Stimulated activated CD8-positive, alpha-beta memory T cell treated with anti-CD3 and anti-CD28 coated beads, Interleukin-7, amount 100 ng/mL, for 48 hours (primary cell): ENCODE measurements at places on chromosomes 3 and 15.
A peak's percentile ranks its signal among the peaks of the same experiment; 100 is the strongest.

DNA sequence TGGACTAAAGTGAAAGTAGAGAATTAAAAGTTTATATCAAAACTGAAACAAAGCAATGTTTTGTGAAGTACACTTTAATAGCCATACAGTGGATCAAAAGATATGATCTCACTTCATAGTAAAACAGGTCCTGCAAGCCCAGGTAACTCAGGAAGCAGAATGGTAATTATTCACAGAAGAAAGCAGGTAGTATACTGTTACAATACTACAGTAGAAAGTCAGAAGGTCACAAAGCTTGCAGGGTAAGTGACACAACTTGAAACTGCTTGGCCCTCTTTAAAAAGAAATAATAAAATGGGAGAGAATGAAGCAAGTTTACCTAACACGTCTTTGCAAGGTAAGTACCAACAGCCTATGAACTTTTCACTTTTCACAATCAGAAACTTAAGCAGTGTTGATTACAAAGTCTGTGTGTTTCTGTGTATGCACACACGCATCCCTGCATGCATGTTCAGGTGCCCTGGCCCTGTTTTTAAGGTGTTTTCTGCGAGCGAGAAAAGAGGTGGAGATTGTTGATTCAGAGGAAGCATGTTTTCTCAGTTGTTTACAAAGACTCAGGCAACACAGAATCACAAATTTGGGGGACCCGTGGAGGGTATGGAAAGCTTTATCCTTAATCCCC is at the start of gene NAALADL2:
TSS of gene NAALADL2 (plus strand) at position 221 of the 622 bp plus-strand sequence.
- no peak for DNase-seq

- no peak for DNase-seq
These were observed 248.8 kb upstream of the LYSMD4 start for GRCh38 chr15:99981839-99982658.

DNA sequence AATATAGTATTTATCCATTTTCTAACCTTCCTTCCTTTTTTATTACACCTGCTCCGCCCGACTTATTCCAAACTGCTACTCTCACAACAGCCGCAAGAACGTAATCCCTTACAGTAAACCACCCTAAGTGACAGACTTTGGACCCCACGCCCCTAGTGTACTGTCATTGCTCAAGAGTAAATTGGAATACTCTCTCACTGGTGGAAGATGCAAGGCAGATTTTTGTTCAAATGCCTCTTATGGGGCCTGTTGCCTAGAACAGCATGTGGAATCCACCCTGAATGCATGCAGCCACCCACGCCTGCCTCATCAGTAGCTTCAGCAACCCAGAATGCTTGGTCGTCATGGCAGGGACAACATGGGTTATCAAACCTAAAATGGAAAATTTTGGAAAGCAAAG is 226.2 kb upstream of the ST8SIA2 start:
- no peak for DNase-seq

DNA sequence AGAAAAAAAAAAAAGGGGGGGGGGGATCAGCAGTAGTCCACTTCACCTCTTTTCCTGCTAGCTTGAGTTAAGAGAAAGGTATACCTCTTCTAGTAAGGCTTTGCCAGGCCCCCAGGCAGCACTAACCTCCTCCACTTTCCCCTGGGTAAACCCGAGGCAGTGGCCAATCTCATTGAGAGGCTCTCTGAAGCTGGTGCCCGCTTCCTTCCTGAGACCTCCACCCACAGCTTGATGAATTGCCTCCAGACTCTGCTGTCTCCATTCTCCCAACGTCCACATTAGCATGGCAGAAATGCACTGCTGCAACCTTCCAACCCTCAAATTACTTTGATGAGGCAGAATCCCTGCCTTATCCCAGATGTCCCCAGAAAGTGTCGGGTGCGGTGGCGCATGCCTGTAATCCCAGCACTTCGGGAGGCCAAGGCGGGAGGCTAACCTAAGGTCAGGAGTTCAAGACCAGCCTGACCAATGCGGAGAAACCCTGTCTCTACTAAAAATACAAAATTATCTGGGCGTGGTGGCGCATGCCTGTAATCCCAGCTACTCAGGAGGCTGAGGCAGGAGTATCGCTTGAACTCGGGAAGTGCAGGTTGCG is 15.3 kb downstream of the RLBP1 start:
- no peak for DNase-seq

GRCh38 chr15:48683991-48684765 is 38.7 kb upstream of the FBN1 start:
- no peak for DNase-seq

GRCh38 chr15:25053000-25053815 is 98.4 kb downstream of the SNRPN start:
- DNase-seq: no peak

- no peak for DNase-seq
These were observed 310.1 kb upstream of the RGMA start for GRCh38 chr15:93399121-93399520.

- DNase-seq: no peak
These were observed 83.5 kb downstream of the FMN1 start for GRCh38 chr15:33111041-33111451.

DNA sequence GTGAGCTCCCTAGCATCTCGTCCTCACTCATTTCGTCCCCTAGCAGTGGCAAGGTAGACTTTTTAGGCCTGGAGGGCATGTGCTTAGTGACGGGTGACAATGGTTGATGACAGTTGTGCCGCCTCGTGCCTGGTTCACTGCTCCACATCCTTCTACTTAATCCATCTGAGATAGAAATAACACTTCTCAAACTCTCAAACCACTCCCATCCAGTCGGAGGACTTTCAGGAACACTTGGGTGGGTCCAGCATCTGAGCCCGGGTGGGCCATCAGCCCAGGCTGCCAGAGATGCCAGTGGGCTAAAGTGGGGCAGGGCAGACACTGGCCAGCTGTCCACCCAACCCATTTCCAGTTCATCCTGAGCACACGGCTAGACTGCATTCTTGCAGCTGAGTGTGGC is 79.7 kb upstream of the SMAD3 start:
- DNase-seq: no peak

DNA sequence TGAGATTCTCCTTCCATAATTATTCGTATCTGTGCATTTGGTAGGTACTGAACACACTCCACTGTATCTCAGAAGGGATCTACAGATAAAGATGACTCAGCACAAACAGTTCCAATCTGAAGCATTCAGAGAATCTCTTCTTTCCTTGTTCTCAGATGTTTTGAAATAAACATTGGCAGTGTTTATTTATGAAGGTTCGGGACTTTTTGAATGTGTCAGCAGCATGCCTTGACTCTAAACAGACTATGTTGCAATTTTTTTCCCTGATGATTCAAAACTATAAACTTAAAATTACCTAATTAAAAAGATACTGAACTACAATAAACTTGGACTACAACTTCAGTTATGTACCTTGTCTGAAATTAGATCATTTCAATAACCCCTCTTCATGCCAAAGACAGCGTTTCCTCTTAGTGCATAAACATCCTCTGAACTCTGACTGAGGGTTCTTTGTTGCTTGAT is 612.9 kb upstream of the TBL1XR1 start:
- no peak for DNase-seq

- no peak for DNase-seq
These were observed 76.3 kb downstream of the RAB11A start for GRCh38 chr15:65945616-65946015.

GRCh38 chr3:185843126-185843525 is 18.3 kb upstream of the IGF2BP2 start:
- DNase-seq: no peak

DNA sequence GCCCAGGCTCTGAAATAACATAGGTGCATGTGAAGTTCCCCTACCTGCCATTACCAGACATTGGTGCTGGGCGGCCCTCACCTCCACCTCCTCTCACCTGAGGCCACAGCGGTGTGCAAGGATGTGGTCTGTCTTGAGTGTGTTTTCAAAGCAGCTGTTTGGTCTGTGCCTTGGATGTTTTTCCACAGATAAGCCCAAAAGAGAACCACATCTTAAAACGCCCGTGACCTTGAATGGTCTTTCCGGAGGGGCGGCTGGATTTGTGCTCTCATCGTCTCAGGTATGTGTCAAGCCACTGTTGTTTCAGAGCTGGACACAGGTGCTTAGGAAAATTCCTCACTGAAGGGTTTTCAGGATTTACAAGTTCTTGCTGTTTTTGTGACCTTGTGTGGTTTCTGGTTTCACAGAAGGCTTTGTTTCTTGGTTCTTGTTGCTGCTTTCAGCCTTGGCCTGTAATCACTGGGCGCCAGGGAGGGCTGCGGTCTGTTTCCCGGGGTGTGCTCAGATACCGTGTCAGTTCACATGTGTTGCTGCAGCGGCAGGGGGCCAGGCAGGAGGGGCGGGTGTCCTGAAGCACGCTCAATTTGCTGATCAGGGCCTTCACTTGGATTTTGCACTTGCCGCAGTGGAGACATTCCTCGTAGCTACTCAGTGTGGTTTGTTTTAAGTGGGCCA is 128.4 kb downstream of the IGF1R start:
- peak; percentile 15 for DNase-seq

DNA sequence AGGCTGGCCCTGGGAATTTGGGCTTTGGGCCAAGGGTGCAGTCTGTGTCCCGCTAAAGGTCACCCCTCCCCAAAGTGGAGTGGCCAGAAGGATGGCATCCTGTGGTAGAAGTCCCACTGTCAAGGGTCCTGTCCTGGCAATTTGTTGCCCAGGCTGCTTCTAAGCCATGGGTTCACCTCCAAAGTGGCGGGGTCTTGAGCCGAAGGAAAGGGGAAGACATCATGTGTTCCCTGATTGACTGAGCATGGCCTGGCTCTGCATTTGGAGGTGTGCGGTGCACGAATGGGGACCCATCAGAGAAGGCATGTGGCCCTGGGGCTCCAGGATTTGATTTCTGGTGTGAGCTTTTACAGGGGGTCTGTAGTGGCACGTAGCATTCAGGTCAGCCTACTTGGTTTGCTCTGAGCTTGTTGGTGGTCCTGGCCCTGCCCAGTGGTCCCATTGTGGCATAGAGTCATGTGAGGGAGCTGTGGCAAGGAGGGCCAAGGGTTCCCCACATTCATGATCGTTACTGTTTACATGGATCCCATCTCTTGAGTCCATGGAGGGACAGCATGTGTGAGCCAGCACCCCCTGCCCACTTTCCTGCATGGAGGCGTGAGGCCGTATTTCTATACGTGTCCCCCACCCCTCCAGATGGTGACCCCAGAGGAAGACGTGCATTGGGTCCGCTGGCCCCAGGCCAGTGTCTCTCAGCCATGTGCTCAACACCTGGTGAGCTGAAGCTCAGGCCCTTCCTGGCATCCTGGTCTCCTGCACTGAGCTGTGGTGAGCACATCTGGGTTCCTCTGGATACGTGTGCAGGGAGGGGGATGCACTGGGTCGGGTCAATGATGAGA is 225.1 kb downstream of the SNRPN start:
- no peak for DNase-seq
